IMR-90 (cell line): ENCODE measurements at places on chromosomes 5 and 9. TPM values are rescaled to one million over a fixed set of nuclear protein-coding genes. Genes with fewer than 3 reads are reported as not detected.

The PDE6A gene
- not detected in 2 replicates for total RNA-seq

The SPINK1 gene
- total RNA-seq: not detected in 2 replicates

The CDH18 gene
- total RNA-seq: 0.83 and 1.1 TPM in 2 replicates

The PRSS3 gene
- total RNA-seq: 16.4 and 26.9 TPM in 2 replicates

The RPL37 gene
- 35.3 and 68.6 TPM in 2 replicates for total RNA-seq

The RNF180 gene
- 0.36 and 0.56 TPM in 2 replicates for total RNA-seq

The CDKN2A gene
- 11.3 and 17.5 TPM in 2 replicates for total RNA-seq

The ZNF462 gene
- 16.1 and 18.8 TPM in 2 replicates for total RNA-seq

- no peak for DNase-seq
Measured at GRCh38 chr5:54553659-54554207, 36.2 kb downstream of the SNX18 start.

GRCh38 chr5:109089191-109089590 lies 320.6 kb downstream of the PJA2 start:
- peak; percentile 5 for DNase-seq

DNA sequence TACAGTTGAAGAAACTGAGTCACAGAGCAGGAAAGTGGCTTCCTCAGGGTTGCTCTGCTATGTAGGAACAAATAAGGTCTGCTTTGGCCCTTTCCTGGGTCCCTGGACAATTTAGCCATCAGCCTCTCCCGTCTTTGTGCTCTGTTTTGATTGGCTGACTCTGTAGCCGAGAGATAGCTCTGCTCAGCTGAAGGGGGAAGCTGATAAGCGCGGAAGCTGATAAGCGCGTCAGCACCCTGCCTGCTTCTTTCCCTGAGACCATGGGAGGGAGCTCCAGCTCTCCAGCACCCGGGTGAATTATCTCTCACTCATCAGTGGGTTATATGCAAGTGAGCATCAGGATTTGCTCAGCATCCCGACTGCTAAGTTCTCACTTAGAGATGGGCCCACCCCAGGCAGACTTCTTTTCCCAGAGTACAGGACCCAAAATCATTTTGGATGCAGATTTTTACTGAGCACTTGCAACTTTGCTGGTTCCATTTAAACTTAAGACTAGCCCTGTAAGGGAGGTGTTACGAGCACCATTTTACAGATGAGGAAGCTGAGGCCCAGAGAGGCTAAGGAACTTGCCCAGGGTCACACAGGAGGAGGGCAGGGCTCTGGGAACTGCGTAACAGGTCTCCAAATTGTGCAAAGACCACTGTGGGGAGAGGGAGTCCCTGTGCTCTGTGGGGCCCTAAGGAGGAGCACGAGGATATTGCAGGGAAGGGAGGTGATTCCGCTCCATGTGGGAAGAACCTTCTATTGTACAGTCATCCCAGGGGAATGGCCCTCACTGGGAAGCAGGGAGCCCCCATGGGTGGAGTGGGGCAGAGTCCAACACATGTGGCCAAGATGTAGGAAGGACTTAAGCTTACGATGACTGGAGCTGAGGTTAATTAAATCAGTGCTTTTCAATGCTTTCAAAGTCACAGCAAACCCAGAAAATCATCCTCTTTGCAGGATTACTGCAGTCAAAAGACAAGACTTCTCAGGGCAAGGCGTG lies 83.7 kb upstream of the ORM1 start:
- peak; percentile 66 for DNase-seq

- DNase-seq: no peak
Measured at GRCh38 chr5:149407323-149408251, 28.5 kb upstream of the IL17B start.

DNA sequence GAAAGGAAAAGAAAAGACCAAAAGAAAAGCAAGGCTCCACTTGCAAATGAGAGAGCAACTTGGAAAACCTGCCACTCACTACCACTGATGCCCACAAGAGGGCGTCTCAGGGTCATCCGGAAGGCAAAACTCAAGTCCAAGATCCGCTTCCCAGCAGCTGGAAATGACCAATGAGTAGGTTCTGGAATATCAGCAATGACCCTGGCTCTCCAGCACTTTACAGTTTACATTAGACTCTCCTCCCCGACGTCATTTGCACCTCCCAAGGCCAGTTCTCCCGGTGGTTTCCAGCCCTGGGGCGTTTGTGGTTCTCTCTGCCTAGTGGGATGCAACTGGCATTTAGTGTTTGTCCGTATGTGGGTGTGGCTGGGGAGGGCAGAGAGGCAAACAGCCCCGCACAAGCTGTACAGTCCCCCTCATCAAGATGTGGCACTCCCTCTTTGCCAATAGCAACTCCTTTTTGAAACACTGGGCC lies 193.8 kb upstream of the ZNF618 start:
- DNase-seq: peak; percentile 90

- DNase-seq: no peak
Measured at GRCh38 chr9:89312222-89312571, 1.2 kb downstream of the CKS2 start.

- no peak for DNase-seq
Measured at GRCh38 chr9:129401623-129402370, 219.1 kb downstream of the C9orf50 start.

- no peak for DNase-seq
Measured at GRCh38 chr5:6458833-6459232, 10.2 kb downstream of the UBE2QL1 start.

- no peak for DNase-seq
Measured at GRCh38 chr5:16883176-16883575, 52.9 kb downstream of the MYO10 start.

- no peak for DNase-seq
Measured at GRCh38 chr9:126623314-126623666, 9.6 kb downstream of the LMX1B start.

GRCh38 chr5:93587597-93588351 lies 4.8 kb downstream of the NR2F1 start:
- peak; percentile 59 for DNase-seq

DNA sequence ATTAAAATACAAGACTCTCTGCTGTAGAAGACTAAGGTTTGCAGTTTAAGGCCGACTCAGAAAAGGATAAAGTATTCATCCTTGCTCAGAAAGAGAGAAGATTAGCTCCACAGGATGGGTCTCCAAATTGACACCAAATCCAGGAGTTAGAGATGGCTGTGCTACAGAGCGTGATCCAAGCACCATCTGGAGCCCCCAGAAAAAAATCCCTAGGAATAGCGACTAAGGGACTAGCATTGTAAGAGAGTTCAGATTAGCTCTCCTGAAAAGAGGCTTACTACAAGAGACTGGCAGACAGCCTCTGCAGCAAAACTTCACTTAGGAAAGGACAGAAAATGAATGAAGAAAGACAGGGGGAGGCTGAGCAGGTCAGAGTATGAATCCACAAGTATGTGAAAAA lies 3.7 kb downstream of the SIL1 start:
- DNase-seq: no peak

GRCh38 chr5:67263656-67264408 lies 67.2 kb upstream of the CD180 start:
- no peak for DNase-seq

DNA sequence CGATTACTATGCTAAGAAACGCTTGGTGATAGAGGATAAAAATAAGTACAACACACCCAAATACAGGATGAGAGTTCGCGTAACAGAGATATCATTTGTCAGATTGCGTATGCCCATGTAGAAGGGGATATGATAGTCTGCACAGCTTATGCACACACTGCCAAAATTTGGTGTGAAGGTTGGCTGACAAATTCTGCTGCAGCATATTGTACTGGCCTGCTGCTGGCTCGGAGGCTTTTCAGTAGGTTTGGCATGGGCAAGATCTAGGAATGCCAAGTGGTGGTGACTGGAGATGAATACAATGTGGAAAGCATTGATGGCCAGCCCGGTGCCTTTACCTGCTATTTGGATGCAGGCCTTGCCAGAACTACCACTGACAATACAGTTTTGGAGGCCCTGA lies 208.4 kb downstream of the PDZD2 start:
- DNase-seq: no peak

- no peak for DNase-seq
Measured at GRCh38 chr5:87741881-87742280, 329.2 kb upstream of the CCNH start.

GRCh38 chr5:142327111-142327842 lies 2.5 kb upstream of the SPRY4 start:
- peak; percentile 84 for DNase-seq

DNA sequence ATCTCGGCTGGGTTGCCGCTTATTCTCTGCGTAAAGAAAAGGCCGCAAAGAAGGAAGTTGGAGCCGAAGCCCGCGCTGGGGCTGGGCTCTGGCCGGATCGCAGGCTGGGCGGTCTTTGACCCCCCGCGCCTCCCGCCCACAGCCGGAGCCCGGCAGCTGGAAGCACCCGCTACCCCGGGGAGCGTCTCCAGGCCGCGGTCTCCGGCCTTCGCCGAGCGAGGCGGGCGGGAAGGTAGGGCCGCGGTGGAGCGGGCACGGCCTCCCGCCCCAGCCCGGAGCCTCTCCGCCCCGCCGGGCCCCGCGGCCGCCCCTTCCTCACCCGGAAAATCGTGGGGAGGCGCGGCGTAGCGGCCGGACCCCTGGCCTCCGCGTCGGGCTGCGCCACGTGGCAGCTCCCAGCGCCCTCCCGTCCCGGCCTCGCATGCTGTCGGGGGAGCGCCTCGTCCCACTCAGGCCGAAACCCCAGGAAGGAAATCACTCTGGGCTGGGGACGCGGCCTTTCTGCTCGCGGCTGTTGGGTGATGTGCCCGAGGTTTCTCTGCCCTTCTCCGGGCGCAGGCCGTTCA lies 12.0 kb downstream of the FOXD1 start:
- no peak for DNase-seq

GRCh38 chr5:149019679-149020078 lies 43.2 kb downstream of the SH3TC2 start:
- DNase-seq: peak; percentile 15

DNA sequence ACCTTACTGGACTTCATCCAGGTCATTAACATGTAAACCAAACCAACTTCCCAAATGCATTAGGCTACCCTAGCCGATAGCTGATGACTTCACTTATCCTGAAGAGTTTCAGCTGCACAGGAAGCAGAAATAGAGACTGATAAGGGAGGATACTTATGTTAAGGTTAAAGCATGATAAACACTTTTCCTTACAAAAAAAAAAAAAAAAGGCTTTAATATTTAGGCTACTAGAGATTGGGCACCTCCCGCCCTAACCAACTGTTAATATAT lies 1.6 kb upstream of the MEF2C start:
- peak; percentile 23 for DNase-seq

GRCh38 chr5:5798041-5798440 lies 375.6 kb downstream of the ICE1 start:
- no peak for DNase-seq

GRCh38 chr5:126912616-126913200 lies 117.7 kb downstream of the MARCHF3 start:
- peak; percentile 6 for DNase-seq

GRCh38 chr5:136103118-136103517 lies 29.5 kb upstream of the SMAD5 start:
- no peak for DNase-seq

DNA sequence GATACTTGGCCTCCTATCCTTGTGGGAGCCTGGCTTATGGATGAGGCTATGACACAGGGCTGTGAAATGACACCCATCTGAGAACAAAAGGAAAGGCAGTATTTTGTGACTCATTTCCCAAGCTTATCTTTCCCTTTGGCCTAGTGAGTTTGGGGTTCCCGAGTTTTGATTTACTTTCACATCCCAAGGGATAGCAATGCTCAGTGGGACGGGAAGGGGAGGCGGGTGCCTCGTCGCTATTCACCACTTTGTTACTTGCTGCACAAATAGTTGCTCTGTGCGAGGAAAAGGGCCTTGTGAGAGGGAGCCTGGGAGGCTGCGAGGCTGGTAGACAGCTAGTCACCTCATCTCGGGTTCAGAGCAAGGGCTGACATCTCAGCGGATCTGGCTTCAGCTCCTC lies 59.1 kb upstream of the ENTREP1 start:
- DNase-seq: peak; percentile 53

DNA sequence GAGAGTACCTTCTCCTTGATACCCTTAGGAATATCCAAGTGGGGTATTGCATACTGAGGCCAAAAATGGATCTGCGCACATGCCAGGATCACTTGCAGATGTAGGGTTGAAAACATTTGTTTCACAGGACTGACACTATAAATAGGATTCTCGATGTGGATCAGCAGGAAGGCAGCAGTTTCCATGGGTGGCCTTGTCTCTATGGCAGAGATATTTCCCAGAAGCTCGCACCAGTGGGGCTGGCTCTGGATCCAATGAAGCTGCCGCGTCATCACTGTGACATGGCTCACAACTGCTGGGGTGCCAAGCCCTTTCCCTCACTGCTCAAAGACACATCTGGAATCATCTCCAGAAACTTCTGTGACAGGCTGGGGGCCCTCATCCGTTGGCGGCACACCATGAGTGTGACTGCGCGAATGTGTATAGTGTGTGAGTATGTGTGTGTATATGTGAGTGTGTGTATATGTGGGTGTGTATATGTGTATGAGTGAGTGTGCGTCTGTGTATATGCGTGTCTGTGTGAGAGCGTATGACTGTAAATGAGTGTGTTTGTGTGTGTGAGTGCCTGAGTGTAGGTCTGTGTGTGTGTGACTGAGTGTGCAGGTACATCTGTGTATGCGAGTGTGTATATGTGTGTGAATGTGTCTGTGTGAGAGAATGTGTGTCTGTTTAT lies 182.5 kb downstream of the GAS1 start:
- DNase-seq: no peak

DNA sequence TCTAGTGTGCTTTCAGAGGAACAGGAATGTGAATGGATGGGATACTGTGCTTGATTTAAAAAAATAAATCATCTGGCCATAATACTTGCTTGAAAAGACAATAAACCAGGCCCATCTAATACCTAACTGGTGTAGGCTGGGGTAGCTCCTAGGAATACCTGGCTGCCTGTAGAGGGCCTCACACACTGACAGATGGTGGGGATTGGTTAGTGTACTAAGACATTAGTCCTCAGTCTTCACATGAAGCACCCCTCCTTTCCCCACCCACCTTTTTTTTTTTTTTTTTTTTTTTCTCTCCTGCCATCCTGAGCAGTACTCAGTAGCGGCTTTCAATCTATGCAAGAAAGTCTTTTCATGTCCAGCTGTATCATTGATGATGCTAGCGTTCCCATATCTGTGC lies 130.5 kb downstream of the ADGRV1 start:
- DNase-seq: no peak

- DNase-seq: no peak
Measured at GRCh38 chr5:54964405-54964804, 21.0 kb downstream of the ESM1 start.
